ENCODE measurements at places on chromosomes 13 and 19.

DNA sequence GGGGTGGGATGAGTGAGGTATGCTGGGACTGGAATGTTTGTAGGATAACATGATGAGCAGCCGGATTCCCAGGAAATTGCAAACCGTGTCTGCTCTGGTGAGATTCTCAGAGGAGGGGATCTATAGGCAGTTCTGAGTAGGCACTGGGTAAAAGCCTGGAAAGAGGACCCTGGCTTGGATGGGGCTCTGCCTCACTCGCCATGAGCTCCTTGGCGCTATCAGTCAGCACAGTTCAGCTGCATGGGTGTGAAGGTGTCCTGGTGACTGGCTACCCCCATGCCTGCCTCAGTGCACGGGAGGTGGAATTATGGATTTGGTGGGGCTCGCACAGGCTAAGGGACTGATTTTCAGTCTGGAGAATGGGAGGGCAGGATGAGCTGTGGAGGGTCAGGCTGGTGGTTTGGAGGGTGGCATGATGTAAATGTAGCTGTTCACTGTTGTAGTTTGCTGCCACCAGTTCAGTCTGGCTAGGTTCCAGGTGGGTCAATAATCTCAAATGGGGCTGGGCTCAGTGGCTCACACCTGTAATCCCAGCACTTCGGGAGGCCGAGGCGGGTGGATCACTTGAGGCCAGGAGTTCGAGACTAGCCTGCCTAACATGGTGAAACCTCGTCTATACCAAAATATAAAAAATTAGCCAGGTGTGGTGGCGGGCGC, 9.2 kb upstream of the ZNF627 start:
- no peak for DNase-seq

- no peak for DNase-seq
Observed at GRCh38 chr13:46379611-46380010, 7.4 kb downstream of the RUBCNL start.

GRCh38 chr19:3836887-3837286, 32.0 kb downstream of the ZFR2 start:
- DNase-seq = no peak

- DNase-seq = no peak
Observed at GRCh38 chr13:42420304-42420703, 148.4 kb downstream of the AKAP11 start.

DNA sequence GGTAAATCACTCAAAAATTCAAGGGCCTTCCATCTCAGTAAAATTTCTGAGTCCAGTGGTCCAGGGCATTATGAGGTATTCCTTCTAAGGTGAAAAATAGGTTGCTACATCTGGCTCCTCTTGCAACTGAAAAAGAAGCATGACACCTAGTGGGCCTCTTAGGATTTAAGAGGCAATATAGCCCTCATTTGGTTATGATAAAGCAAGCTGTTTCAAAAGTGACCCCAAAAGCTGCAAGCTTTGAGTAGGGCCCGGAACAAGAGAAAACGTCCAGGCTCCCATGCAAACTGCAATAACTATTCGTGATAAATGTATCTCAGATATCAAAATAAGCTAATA, 1910.2 kb upstream of the PRR20A start:
- DNase-seq = no peak

- no peak for DNase-seq
Observed at GRCh38 chr19:42919757-42920079, 2.0 kb upstream of the PSG6 start.

DNA sequence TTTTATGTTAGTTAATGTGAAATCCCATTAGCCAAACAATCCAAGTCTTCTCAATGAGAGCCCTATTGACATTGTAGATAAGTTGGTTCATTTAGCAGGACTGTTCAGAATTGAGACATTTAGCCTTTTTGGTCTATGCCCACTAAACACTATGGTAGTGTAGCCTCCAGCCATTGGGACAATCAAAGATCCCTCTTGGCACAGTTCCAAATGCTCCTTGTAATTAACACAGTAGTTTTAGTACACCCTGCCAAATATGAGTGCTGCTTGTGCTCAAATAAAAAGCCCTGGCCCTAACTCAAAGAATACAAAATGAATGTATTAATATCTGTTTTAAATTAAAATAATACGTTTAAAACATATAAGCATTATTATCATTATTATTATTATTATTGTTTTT, 15.4 kb upstream of the FAM216B start:
- DNase-seq = peak; percentile 66

DNA sequence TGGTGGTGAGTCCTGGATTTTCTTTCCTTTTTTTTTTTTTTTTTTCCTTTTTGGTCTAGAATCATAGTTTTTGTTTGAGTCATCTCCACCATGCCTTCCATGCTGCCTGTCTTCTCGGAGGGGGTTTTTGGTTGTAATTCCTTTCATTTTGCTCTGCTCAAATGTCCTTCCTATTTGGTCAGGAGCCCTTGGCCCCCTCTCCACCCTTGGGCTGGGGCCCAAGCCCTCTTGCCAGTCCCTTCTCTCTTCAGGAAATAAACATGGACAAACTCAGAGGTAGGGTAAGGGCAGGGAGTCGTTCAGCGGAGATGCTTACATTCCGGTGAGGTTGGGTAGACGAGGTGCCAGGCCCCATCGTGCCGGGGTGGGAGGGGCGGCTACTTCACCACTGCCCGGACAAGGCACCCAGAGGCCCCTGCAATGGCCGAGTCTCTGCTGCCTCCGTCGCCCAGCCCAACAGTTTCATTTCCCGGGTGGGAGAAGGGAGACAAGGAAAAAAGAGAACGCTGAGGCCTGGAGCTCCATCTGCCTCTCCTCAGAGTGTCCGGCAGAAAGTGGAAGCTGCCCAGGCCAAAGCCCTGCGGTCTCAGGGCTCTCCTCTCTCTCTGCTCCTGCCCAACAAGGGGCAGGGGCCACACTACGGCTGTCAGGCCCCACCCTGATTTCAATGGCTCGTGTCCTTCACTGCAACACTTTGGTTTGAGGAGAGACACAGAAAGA, 12.7 kb downstream of the ZNF574 start:
- no peak for DNase-seq

DNA sequence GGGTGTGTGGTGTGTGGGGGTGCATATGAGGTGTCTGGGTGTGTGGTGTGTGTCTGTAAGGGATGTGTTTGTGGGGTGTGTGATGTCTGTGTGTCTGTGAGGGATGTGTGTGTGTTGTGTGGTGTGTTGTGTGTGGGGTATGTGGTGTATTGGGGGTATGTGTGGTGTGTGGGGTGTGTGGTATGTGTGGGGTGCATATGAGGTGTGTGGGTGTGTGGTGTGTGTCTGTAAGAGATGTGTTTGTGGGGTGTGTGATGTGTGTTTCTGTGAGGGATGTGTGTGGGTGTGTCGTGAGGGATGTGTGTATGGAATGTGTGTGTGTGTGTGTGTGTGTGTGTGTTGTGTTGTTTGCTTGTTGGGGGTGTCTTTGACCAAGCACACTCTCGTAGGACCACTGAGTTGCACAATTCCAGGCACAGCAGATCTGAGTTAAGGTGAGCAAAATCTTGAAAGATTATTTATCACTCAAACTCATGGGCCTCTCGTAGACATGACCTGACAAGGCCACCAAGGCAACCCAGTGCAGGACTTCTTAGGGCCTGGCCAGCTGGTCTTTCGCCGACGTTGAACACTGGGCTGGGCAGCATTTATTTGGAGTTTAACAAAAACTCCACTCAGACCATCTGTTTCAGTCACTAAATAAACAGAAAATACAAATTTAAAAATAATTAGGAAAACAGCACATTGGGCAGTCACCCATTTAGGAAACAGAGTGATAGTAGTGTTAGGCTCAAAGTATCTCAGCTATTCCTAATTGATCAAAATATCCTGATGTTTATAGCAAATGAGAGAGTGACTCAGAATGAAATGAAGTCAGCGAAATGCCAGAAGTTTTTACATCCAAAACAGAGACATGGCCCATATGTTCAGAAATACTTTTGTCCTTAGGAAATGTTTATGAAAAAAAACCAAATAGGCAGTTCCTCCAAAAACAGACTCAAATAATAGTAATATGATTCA, 301.1 kb downstream of the FGF9 start:
- DNase-seq = no peak

DNA sequence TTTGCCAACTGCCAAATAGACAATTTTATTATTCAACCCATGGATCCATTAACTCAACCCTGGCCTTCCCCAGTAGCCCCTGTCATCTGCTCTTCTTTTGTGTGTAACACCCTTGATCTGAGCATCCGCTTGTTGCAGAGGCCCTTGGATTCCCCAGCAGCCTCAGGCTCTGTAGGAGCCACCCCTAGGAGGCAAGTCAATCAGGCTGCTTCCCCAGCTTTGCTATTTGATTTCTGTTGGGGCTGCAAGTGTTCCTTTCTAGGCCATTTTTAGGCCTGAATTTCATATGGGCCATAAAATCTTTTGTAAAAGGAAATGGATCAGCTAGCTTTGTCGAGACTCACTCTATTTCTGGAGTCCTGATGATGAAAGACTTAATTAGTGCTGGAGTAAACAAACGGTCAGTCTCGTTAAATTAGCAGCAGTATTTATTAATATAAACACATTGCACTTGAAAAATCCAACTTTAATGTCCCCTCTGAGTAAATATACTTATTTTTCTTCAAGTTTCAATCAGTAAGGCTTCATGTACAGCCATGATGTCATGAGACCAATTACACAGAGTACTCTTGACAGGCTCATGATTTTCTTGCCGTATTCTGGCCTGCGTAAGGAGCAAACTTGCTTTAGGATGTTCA, 105.3 kb downstream of the RGCC start:
- no peak for DNase-seq

GRCh38 chr19:53865918-53866864, 1.5 kb upstream of the MYADM start:
- DNase-seq = no peak

GRCh38 chr13:20997301-20998161, 63.9 kb downstream of the LATS2 start:
- no peak for DNase-seq

GRCh38 chr13:28967029-28967915, 147.1 kb downstream of the MTUS2 start:
- no peak for DNase-seq

- DNase-seq = peak; percentile 45
Observed at GRCh38 chr13:36192166-36192565, 22.2 kb downstream of the SOHLH2 start.

- no peak for DNase-seq
Observed at GRCh38 chr13:43397111-43397510, 373.7 kb downstream of the DNAJC15 start.

DNA sequence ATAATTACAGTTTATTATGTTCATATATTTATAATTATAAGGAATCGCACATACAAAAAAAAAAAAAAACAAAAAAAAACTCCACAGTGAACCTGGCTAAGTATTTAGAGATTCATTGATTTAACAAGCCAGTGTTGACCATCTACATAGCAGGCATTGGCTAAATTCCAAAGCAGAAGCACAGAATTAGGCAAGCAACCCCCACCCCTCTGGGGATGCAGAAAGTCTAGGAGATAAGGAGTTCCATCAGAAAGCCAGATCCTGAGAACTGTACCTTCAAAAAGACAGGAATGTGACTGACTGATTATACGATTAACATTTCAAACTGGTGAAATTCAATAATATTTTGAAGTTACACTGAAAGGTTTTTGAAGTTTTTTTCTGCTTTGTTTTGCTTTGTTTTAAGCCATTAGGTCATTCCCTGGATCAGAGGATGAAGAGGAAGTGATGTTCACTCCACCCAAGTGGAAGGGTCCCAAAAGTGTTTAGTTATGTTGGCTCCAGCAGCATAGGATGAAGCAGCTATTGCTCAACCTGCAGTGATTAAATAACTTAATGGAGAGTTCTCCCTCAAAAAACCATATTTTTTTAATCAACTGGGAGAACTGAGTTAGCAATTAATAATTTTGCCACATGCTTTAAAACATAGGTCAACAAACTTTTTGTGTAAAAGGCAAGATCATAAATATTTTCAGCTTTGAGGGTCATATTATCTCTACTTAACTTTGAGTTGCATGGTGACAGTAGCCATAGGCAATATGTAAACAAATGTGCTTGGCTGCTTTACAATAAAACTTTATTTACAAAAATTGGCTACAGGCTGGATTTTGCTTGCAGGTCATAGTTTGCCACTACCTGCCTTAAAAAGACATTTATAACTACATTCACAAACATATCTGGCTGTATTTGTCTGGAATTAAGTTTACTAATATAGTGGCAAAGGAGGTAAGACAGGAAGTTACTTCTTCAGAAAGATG, 49.6 kb downstream of the DOCK9 start:
- DNase-seq = no peak

- DNase-seq = no peak
Observed at GRCh38 chr19:46737298-46737654, 8.6 kb upstream of the FKRP start.

DNA sequence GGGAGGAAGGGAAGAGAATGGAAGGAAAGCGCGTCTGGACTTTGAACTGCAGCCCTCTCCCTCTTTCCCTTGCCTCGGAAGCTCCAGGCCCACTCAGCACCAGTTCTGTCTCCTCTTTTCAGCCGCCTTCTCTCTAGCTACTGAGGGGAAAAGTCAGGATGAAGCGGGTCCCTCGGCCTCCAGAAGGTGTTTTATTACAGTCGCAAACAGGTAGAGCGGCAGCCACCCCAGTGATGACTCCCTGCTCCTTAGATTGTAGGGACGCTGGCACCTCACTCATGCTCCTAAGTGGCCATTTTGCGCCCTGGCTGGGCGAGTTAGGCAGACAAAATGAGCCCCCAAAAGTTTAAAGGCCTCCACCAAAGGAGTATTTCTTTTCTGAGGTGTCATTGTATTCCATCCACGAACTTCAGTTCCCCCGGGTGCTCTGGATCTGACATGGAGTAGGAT, 954 bp upstream of the STK24 start:
- no peak for DNase-seq

GRCh38 chr19:33948651-33949335, 152.1 kb downstream of the KCTD15 start:
- no peak for DNase-seq

DNA sequence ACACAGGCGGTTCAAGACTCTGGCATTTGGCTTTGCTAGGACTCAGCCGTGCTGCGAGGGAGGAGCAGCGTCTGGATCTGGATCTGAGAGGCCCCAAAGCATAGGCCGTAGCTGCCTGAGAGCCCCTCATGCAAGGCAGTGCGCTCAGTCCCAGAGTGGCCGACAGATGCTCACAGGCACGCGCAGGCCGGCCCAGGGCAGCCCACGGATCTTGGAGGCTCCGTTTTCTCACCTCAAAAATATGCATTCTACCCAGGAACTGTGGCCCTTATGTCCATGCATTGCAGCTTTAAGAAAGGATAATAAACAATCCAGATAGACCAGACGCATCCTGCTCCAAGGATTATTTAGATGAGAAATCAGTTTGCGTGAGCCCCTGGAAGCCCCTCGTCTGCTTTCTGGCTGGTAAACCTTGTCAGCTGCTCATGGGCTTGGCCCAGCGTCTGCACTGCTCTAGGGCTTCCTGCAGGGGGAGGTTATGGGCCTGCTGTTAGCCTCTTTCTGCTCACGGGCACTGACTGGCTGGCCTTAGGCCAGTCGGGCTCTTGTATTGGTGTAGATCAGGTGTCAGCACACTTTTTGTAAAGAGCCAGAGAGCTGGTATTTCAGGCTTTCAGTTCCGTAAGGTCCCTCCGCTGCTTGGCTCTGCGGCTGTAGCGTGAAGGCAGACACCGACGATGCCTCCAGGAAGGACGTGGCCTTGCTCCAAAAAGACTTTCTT, 24.2 kb downstream of the TEX29 start:
- no peak for DNase-seq

DNA sequence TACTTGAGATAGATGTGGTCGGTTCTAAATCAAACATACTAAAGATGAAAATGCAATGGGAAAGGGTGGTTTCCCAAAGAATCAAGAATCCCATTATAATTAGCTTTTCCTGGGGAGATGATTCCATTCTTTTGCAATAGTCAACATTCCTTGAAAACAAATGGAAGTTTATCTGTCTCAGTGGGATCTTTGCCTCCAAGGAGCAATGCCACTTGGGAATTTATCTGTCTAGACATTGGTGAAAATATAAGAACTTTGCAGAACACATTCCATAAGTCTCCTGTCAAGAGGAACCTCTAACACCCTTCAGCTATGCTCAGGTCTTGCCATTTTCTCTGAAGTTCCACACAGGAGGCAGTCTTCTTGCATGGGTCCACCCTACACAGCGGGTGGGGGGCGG, 152.5 kb downstream of the KCTD12 start:
- DNase-seq = no peak
